ENCODE measurements at places on chromosomes 1 and 21. TPM values are rescaled to one million over a fixed set of nuclear protein-coding genes. Genes with fewer than 3 reads are reported as not detected.

Gene RPE65
- not detected for total RNA-seq

DNA sequence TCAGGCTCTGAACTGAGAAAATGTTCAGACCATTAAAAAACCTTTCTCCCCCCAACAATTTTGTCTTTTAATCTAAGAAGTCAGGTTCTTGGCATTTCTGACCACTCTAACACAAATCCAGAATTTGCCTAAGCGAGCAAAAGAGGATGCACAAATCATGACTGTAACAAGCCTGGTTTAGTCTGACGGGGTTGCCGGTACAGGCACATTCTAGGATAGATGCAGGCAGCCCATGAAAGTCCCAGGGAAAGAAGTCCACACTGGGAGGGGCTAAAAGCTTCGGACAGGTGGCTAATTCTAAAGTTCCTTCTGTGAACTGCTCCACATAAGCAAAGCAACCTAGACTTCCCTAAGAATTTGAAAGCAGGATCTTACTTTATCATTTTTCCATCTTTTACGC is 48.0 kb upstream of the KCNE1 start:
- ATAC-seq = no peak
- H3K27me3 ChIP-seq = no peaks in the 10 kb centered on the region
- no peaks in the 10 kb centered on the region for H3K36me3 ChIP-seq
- no peak overlapping the region for H3K4me3 ChIP-seq

DNA sequence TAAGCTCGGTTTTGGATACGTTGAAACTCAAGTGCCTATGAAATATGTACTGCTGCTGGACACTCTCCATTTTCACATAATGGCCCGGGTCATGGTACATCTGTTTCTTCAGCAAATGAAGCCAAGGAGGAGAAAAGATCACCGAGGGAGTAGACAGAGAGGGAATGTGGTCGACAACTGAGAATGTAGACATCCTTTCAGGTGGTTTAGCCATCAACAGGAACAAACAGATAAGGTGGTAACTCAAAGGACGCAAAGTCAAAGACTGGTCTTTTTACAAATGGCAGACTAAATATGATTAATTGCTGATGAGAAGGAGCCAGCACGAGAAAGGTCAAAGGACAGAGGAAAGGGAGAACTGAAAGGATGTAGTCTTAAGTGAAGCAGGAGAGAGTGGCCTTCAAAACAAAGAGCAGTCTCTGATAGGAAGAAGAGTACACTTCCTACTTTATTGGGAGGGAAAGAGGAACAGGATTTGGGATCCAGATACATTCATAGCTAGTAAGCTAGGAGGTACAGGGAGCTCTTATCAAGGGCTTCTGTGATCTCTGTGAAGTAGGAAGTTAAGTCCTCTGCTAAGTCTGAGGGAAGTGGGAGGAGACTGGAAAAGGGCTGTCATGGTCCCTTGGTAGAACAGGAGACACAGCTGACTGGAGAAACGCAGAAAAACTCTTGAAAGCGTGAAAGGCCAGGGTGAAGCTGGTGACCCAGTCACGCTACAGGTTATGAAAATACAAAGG is 28.3 kb downstream of the NUP133 start:
- no peaks in the 10 kb centered on the region for H3K27me3 ChIP-seq
- no peak overlapping the region for H3K4me3 ChIP-seq
- peaks cover 94% of the 10 kb centered on the region for H3K36me3 ChIP-seq
- H3K4me1 ChIP-seq = peaks cover 17% of the 10 kb centered on the region

DNA sequence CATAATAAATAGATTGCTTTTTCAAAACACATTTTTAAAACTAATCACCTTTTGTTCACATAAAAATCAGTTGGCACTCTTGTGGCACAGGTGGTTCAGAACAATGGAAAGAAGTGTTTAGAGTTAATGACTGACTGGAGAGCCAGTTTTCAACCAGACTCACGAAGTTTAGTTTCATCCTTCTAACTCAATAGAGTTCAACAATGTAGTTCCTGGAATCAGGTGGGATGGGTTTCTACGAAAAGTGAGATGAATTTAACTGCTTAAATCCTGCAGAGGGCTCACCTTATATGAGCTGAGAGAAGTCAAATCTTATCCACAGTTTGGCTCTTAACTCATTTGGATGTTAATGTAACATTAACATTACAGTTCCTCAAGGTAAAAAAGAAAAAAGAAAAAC is 116.5 kb downstream of the SMYD2 start:
- H3K36me3 ChIP-seq = no peaks in the 10 kb centered on the region
- no peak overlapping the region for H3K4me3 ChIP-seq
- no peaks in the 10 kb centered on the region for H3K4me1 ChIP-seq

GRCh38 chr21:18488252-18488651 is 84.7 kb upstream of the TMPRSS15 start:
- H3K36me3 ChIP-seq = no peaks in the 10 kb centered on the region
- H3K27me3 ChIP-seq = no peaks in the 10 kb centered on the region
- H3K4me1 ChIP-seq = no peaks in the 10 kb centered on the region
- H3K4me3 ChIP-seq = no peak overlapping the region
- no peak overlapping the region for H3K27ac ChIP-seq
- no peak for ATAC-seq

Measured in activated T-helper 17 cell treated with anti-CD3 and anti-CD28 coated beads, Interleukin-2, amount 50 U/mL, for 72 hours (primary cell).